WERI-Rb-1 (cell line): ENCODE measurements at places on chromosomes 11 and 22.
A peak's percentile ranks its signal among the peaks of the same experiment; 100 is the strongest.

DNA sequence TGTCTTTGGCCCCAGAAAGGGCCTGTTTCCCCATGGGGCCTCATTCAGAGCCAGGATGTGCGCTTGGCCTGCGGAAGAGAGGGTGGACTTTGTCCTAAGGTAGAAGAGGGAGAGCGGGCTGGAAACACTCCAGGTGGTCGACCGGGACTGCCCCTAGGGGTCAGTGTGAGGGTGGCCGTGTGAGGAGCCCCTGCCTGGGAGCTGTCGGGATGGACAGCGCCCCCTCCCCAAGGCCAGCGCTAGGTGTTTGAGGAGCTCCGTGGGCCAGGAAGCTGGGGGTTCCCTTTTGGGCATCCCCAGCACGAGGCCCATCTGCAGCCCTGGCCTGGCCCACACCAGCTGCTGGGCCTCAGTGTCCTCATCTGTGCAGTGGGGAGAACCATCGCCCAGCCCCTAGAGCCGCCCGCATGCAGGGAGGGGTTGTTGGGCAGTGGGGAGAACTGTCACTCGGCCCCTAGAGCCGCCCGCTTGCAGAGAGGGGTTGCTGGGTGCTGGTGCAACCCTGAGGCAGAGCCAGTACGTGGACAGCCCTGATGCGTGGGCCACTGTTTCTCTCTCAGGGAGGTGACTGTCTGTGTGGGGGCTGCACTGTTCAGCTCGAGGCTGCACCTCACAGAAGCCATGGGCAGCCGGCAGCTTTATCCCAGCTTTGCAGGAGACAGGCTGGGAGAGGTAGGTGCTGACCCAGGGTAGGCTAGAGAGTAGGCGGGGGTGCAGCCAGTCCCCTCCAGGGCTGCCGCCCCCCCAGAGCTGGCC is 1319.9 kb downstream of the BRD1 start:
- DNase-seq = no peak

- no peak for DNase-seq
Measured at GRCh38 chr11:72475381-72475780, 41.0 kb upstream of the CLPB start.

- DNase-seq = no peak
Measured at GRCh38 chr22:47767403-47767802, 1005.0 kb downstream of the TBC1D22A start.

- DNase-seq = no peak
Measured at GRCh38 chr22:45996241-45997076, 19.5 kb upstream of the WNT7B start.

DNA sequence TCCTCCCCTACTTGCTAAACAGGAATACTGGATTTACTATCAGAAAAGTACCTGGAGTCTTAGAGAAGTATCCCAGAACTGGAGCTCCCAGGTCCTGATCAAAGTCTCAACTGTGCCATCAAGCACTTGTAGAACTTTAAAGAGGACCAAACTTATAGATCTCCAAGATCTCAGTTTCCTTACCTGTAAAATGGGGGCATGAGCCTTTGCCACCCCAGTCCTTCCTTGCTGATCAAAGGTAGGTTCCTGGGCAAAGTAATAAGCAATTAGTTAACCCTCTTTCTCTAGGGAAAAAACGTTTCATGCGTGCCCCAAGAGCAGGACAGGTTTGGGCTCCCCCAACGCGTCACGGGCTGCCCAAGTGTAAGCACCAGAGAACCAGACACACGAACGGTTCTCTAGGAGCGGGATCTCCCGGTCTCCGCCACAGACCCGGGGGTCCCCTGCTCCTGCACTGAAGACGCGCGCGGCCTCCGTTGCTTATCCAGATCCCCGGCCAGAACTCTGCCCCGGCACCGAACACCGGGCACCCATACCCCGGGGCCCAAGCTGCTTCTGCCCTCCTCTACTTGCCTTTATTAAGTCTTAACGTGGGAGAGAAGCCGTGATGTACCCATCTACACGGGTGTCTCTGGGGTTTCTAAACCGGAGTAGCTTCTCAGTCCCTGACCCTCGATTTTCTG is 505 bp downstream of the ZNF214 start:
- peak; percentile 20 for DNase-seq

DNA sequence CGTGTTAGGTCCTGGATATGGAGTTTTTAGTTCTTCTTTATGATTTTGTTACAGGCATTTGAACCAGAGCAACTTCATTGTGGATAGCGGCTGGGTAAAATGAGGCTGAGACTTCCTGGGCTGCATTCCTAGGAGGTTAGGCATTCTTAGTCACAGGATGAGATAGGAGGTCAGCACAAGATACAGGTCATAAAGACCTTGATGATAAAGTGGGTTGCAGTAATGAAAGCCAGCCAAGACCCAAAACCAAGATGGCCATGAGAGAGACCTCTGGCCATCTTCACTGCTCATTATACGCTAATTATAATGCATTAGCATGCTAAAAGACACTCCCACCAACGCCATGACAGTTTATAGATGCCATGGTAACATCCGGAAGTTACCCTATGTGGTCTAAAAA is 23.4 kb upstream of the CLMP start:
- DNase-seq = no peak

DNA sequence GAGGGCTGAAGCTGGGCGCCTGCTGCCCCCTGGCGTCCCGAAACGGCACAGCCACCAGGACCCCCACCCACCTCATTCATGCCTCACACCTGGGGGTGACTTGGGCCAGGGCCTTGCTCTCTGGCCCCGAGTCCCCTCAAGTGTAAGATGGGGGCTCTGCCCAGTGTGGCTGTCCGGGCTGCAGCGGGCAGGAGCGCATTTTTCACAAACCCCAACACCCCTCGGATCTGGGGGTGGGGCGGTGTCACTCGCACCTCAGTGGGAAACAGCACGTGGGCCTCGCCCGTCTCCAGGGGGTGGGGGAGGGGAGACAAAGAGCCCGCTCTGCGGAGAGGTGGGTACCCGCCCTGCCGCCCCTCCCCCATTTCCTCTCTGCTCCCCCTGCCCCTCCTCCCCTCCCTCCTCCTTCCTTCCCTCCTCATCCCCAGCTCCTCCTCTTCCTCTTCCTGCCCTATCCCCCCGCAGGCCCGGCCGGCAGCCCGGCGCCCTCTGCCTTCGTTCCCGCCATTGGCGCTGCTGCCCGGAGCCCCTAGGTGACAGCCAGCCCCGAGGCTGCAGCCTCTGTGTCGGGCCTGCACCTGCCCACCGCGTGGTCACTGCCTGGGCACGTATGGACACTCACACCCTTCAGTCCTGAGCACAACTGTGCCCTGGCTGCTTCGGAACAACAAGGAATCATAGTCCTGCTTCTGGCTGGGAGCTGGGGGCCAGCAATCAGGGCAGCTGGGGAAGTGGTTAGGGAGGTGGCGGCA is 6.8 kb upstream of the CDKN1C start:
- peak; percentile 78 for DNase-seq

DNA sequence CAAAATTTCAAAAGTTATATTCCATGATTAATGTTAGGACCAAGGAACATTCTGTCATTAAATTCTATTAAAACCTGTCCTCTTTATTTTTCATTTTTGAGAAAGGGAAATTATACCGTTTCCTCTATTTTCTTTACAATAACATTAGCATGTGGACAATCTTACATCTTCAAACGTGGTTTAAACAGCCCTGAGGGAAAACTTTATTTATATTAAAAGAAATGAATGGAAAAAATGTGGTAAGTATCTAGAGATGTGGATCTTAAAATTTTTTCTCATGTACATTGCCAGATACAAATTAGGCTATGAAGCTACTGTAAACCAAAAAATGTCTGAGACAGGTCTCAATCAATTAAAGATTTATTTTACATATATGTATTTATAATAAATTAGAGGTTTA is 18.9 kb upstream of the FIBIN start:
- no peak for DNase-seq

DNA sequence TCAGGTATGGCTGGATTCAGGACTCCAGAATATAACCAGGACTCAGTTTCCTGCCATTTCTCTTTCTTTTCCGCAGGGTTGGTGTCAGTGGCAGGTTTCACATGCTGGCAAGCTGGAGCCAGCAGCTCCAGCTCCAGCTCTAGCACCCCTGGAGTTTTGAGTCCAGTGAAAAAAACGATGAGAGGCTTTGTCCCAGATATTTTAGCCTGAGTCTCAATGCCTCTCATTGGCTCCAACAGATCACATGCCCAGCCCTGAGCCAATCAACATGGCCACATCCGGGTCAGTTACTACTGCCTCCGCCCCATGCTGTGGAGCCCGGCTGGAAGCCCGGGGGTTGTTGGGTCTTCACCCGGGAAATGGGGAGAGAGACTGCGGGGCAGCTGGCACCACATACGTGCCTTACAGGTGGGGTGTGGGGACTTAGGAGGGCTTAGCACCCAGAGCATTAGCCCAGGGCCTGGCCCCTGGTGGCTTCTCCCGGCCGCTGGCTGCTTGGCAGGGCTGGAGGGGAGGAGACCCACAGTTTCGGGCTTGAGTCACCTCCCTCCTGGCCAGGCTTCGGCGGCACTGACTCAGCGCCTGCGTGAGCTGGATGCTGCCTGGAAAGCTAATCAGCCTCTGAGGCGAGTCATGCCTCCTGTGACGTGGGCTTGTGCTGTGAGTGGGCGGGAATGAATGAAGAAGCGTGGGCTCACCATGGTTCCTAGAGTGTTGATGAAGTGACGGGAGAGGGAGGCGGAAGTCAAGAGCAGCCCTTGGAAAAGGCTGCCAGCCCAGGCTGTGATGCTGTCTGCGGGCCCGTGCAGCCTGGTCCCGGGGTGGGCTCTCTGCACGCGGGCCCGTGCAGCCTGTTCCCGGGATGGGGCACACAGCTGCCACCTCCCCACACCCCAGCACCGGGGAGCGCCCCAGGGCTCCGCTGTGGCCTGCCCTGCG is 15.3 kb upstream of the MRTFA start:
- peak; percentile 53 for DNase-seq

GRCh38 chr11:83540112-83540675 is 254.0 kb upstream of the CCDC90B start:
- DNase-seq = no peak

GRCh38 chr22:34587357-34588356 is 478.3 kb upstream of the ISX start:
- no peak for DNase-seq

DNA sequence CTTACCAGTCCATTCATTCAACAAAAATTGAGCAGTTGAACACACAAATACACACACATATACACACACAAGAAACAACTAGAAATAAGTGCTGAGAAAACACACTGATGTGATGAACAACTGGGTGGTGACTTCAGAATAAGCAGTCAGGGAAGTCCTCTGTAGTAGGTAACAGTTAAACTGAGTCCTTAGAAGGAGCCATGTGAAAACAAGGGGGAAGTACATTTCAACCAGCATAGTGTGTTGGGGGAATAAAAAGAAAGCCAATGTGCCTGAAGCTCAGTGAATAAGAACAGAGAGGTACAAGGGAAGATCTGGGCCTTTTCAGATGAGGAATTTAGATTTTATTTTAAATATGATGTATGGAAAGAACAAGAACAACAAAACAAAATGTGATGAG is 6.8 kb upstream of the TMEM123 start:
- no peak for DNase-seq

- no peak for DNase-seq
Measured at GRCh38 chr11:83006877-83007330, 64.8 kb downstream of the RAB30 start.

DNA sequence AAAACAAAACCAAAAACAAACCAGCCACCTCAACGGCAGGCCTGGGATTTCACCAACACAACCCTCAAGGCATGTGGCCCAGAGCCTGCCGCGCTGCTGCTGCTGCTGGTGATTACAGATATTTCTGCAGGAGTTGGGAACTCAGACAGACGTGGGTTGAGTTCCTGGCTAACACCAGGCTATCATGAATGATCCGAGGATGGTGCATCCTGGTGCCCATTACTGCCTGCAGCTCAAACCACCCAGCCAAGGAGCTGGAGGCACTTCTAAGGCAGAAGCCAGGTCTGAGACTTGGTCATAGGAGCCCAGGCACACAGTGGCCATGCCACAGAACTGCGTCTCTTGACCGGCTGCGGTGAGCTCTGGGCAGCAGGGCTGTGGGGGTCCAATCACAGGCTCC is 151.8 kb downstream of the MPPED1 start:
- DNase-seq = no peak

DNA sequence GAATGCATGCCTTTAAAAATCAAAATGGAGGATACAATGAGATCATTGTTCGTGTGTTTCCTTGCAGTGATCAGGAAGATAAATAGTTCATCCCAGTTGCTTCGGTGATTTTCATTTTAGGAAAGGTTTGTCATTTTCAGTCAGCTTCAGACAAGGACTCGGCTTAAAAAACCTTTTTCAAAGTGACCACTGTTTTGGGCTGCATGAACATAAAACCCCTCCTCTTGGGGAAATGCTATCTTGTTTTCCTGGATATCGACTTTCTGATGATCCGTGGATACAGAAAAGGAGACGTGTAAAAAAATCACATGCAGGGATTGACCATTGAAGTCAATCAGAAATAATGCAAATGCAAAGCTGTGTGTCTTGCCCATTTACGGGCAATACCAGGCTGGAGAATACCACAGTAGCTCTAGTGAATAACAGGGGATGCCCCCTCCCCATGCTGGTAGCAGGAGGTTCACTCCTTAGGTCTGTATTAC is 146.8 kb downstream of the MAML2 start:
- DNase-seq = no peak

DNA sequence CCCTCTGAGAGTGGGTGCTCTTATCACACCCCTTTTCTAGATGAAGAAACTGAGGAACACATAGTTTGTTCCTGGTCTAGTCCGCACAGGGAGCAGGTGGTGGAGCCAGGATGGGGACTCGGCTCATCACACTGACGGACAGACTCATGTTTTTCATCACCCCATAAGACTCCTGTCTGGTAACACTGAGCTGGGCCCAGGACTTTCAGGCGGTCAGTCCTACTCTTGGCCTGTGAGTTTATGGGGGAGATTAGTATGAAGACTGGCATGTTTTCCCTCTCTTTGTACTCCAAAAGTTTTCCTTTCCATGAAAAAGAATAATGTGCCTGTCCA is 160.8 kb downstream of the LDLRAD3 start:
- no peak for DNase-seq

GRCh38 chr11:87187930-87188329 is 150.2 kb downstream of the TMEM135 start:
- DNase-seq = no peak

DNA sequence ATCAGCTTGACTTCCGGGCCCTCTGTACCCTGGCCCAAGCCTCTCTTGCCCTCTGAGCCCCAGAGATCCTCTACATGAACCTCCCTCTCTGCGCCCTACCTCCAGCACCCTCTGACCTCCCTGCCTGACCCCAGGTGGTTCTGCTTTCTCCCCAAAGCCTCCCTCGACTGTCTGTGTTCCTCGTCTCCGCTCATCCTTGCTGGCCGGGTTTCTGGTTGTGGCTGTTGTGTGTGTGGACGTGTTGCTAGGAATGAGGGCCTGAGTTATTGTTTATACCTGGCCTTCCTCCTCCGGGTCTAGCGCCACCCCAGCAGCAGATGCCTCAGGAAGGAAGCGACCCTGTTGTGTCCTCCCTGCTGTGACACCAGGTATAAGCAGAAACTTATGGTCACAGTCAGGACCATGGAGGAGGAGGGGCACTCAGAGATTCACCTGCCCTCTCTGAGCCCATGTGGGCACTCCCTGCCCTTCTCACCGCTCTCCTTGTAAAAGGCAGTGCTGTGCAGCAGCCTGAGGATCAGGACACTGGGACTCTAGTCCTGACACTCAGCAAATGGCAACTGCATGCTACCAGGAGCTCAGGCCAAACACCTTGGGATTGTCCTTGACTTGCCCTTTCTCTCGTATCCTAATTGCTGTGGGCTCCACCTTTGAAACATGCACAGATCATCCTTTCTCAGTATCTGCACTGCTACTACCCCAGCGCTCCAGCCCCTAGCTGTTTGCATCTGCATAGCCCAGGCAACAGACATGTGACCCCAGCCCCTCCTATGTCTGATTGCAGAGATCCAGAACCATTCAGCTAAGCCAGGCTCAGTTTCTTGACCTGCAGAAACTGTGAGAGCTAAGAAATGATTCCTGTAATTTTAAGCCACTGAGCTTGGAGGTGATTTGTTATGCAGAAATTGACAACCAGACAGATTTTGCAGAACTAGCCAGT is 140.1 kb downstream of the ST3GAL4 start:
- DNase-seq = no peak
